Neuronal stem cell (in vitro differentiated cells): ENCODE measurements at places on chromosomes 1 and 21.
A peak's percentile ranks its signal among the peaks of the same experiment; 100 is the strongest.

DNA sequence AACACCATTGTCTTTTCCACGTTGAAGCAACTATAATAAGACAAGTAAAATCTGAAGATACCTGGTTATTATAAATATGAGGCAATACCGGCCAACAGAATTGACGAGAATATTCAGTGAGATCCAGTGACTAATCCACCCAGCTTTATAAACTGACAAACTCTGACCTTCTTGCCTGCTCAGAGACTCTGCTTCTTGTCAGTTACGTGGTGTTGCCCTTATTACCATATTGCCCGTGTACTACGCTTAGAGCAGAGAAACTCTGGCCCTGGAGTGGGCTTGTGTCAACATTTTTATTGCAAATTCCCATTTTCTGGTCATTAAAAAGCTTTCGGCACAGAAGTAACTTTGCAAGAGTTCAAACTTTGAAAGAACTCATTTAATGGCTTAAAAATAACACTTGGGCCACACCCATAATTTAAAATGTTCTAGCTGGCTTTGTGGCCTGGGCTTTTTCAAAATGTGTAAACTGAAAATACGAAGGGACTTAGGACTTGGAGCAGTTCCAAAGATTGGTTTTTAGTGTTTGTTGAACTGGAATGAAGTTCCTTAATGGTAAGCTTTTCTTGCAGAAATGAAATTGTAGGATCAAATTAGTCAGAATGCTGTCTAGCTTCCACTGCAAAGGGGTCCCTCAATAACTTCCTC is 266.2 kb downstream of the LMO4 start:
- DNase-seq, result no peak

- no peak for DNase-seq
Measured at GRCh38 chr21:46619846-46620245, 15.0 kb upstream of the S100B start.

DNA sequence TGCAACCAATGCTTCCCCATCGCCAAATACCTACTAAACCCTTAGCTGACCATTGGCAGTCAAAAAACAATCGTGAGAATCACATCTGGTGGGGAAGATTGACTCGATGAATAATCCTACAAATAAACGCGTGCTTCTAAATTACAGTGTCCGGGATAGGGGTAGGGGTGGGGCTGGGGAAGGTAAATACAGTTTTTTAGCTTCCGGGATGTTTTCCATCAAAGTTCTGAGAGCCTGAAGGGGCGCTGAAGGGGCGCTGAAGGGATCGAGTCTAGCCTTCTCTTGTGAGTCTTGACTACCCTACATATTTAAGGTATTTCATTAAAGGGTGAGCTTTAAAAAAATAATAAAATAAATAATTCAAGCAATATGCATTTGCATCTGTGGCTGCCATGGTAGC is 40.5 kb downstream of the RRAGC start:
- DNase-seq, result no peak

GRCh38 chr1:229027622-229028182 is 243.2 kb upstream of the RAB4A start:
- peak; percentile 84 for DNase-seq

- no peak for DNase-seq
Measured at GRCh38 chr1:240474133-240474614, 137.8 kb downstream of the GREM2 start.

- DNase-seq, result peak; percentile 42
Measured at GRCh38 chr1:116020668-116021272, 44.5 kb downstream of the SLC22A15 start.

GRCh38 chr1:67792103-67792502 is 41.2 kb downstream of the GNG12 start:
- no peak for DNase-seq

DNA sequence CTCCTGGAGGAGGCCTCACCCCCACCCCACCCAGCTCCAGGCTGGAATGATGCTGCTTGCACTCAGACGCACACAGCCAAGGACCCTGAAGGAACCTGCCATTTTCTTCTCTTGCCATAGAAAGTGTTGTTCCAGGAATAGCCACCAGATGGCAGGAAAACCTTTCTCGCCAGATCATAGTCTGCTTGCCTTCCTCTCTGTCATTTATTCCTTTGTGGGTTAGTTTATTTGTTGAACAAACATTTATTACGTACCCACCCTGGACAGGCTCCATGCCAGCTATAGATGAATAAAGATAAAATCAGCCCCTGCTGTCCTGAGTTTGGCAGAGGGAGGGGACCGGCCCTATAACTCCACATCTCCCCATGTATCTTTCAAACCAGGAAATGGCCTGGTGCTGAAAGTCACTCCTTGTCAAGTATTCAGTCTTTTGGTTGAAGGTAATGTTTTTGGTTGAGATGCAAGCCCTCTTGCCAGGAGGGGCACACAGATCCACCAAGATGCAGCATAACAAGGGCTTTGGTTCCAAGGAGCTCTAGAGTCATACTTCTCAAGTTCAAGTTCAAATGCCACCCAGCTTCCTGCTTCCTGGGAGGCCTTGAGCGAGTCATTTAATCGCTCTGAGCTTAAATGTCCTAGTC is 7.0 kb upstream of the KCNC4 start:
- peak; percentile 76 for DNase-seq

- no peak for DNase-seq
Measured at GRCh38 chr1:156463874-156464273, 36.7 kb downstream of the MEF2D start.

- DNase-seq, result no peak
Measured at GRCh38 chr1:59397139-59397858, 100.4 kb downstream of the FGGY start.

DNA sequence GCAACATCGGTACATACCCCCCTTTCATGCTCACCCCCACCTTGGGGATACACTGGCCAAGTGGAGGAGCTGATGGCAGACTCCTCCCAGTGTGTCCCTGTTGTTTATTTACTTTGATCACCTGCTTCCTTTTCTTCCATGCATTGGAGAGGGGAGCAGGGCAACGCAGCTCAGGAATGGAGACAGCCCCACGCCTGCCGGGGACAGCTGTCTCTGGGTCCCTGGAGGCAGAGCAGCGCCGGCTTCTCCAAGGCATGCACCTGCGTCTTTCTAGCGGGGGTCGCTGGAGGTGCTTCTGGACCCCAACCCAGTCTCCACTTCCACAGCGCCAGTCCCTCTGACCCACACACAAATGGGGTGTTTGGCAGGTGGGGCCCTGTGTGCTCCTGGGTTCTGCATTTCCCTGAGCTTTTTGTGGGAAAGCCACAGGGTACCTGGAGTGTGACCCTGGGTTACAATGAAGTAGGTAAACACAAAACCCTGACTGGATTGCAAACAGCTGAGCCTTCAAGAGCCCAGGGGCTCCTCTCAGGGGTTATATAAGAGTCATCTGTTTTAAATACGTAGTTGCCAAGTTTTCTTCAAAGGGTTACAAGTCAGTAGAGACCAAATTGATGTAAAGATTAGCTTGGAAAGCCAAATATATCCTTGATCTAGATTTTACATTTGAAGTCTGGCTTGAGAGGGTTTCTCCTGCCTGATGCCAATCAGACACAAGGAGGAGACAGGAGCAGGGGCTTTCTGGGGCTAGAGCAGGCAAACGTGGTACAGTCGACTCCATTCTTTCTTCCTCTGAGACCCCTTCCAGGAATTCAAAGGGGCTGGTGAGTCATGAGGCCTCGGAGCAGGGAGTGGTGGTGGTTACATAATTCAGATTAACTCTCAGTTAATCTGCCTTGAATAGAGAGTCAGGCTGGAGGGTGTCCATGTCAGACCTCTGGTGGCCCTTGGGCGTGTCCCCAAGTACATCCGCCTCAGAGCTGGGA is 4.5 kb downstream of the AJAP1 start:
- no peak for DNase-seq

- no peak for DNase-seq
Measured at GRCh38 chr1:180382326-180383115, 119.9 kb downstream of the ACBD6 start.

DNA sequence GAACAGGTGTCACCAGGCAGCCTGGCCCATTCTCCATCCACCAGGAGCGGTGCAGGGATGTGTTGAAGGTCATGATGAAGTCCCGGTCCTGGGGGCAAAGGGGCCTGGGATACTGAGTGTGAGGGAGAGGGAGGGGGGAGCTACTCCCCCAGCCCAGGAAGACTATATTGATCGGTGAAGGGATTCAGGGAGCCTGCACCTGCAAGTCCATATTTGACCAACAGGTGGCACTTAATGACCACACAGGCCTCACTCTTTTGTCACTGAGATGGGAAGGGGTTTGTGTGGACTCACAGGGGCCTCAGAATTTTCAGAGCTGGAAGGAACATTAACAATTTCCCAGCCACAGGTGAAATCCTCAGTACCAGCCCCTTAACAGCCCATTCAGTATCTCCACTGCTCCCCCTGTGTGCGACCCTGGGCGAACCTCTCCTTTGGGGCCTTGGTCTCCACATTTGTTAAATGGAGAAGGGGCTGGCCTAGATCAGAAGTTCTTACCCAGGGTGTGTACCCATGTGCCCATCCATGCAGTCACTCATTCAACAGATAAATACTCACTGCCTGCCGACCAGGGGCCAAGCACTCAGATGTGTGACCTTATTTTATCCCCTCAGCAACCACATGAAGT is 55.6 kb downstream of the NKAIN1 start:
- DNase-seq, result peak; percentile 76

- no peak for DNase-seq
Measured at GRCh38 chr1:230031131-230031530, 35.9 kb upstream of the GALNT2 start.

GRCh38 chr1:4150262-4150661 is 250.2 kb upstream of the C1orf174 start:
- DNase-seq, result peak; percentile 15

DNA sequence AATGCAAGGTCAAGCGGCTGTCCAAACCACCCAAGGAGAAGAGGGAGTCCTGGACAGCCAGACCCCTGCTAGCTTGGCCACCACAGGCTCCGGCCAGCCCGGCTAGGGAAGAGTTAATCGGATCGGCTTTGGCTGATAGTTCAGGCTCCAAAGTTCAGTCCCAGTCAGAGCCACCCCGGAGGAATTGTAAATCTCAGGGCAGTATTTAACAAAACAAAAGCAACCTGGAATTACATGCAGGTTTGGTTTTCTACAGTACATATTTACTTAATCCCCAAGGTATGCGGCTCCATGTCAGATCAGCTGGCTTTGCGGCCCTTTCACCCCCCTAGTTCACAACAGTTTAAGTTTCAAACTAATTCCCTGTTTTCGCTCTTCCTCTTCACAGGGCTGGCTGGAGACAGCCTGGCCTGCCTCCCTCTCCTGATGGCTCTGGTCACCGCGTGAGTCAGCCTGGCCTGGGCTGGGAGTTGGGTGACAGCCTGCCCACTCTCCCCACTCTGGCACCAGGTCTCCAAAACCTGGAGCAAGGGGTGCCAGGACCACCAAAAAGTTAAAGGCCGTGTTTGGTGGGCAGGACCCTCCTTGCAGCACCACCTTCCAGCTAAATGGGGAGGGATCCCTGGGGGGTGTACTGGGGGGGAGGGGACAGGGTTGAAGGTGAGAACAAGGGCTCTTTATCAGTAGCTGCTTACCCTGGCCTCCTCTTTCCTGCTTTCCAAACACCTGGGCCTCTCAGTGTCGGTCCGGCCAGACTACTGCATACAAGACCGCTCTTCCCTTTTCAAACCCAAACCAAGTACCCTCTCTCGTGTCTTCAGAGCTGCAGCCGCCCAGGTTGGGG is 1.9 kb downstream of the DHRS3 start:
- no peak for DNase-seq

DNA sequence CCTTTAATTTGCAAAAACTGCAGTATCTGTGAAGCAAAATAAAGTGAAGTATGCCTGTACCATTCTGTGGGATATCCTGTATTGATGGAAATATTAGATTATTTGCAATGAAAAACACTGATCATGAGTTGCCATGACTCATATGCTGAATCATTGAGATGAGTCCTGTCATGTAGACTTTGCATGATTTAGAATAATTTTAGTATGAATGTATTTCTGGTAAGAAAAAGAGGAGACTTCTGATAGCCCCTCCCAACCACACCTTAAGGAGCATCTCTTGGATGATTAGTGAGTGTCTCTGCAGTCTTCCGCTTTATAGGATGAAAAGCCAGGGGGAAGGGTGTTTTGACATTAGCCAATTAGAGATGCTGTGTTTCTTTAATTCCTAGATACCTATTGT is 55.2 kb upstream of the PTGS2 start:
- no peak for DNase-seq

- no peak for DNase-seq
Measured at GRCh38 chr1:184187097-184187496, 135.6 kb downstream of the TSEN15 start.

GRCh38 chr1:100353988-100354387 is 1.7 kb downstream of the CDC14A start:
- DNase-seq, result no peak

DNA sequence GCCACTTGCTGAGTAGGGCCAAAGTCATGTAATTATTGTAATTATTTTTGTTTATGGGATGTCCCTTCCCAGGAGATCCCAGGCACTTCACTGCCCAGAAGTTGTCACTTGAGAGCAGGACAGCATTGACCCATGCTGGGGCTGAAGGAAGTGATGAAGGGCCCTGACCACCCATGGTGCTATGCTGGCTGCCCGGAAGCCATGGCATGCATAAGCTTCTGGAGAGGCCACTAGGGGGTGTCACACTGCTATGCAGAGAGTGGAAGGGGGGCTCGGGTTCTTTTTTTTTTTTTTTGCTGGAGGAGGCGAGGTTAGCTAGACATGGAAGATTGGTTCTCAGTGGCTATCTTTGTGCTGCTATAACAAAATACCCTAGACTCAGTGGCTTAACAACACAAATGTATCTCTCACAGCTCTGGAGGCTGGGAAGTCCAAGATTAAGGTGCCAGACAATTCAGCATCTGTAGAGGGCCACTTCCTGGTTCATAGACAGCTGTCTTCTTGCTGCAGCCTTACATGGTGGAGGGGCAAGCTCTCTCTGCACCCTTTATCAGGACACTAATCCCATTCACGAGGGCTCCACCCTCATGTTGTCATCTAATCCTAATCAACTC is 84.9 kb downstream of the CNIH3 start:
- peak; percentile 8 for DNase-seq
